ENCODE measurements at places on chromosomes 2 and 18.

DNA sequence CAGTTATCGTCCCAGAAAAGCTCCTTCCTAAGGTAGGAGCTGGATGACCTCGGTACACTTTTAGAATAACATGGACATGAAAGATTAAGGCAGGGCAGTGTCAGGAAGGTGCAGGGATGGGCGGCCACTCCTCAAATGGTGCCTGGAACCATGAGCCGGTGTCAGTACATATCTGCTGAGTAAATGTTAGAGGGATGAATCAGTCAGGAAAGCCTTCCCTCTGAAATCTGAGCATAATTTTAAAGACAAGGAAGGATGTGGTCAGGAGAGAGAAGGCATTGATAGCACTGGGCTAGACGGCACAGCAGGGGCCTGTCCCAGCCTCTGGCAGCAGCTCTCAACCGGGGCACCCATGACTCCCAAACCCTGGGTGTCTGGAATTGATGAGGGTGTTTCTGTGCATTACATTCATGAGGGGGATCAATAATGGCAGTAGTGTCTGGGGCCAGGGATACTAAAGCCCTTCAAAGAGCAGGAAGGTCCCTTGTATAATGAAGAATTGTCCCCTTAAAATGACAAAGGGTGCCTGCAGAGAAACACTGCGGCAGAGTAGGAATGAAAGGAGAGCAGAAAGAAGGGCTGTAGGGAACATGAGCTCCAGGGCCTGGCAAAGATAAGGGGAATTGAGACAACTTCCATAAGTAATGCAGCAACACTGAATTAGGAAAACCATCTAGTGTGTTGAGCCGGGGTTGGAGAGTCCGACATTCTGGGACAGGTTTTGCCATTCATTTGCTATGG, 162.3 kb upstream of the REV1 start:
- no peak for DNase-seq

DNA sequence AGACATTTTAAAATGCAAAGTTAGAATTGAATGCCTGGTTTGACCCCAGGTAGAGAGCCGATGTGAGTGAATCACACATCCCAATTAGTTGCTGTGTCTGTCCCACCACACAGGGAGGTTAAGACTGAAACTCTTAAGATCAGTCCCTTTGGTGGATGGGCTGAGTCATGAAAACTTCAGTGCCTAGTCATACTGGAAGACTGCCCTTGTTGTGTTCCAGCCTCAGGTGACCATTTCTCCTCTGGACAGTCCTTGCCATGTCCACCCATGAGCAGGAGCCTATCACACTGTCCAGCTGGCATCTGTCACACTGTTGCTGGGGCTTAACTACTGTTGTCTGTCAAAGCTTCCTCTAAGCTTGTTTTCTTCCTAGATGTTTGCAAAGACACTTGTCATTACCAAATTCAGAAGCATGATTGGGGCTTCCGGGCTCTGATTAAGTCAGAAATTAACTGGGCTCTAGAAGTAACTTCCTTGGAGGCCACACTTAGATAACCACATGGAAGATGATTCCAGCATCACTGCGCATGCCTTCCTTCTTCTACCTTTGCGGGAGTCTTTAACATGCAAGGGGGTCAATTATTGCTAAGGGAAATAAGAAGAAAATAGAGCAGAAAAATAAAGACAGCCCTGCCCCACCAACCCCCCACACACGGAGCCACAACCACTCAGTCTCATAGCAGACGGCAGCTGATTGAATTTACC, 21.3 kb downstream of the CYRIA start:
- DNase-seq: no peak

GRCh38 chr2:76247006-76247405, 536.3 kb upstream of the GCFC2 start:
- no peak for DNase-seq

DNA sequence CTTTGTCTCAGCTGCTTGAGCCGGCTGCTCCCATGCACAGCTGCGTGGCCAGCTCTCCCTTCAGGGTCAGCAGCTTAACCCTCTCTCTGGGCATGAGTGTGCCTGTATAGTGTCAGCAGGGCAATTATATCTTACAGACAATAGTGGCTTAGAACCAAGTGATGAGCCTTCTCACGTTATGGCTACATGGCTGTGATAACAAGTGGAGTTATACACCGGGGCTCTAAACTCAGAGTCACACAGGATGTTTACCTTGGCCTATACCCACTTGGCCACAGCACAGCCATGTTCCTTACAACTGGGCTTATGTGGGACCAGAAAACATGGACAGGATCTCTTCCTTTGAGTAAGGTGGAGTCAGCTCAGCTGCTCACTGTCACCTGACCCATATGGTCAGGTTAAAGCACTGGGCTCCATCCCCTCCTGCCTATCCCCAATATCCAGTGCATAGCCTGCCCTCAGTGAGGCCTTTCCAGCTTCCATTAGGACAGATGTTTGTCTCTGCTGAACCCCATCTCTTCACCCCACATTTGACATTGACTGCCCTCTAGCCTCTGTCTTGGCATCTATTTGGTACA, 294.2 kb upstream of the NCKAP5 start:
- DNase-seq: no peak

DNA sequence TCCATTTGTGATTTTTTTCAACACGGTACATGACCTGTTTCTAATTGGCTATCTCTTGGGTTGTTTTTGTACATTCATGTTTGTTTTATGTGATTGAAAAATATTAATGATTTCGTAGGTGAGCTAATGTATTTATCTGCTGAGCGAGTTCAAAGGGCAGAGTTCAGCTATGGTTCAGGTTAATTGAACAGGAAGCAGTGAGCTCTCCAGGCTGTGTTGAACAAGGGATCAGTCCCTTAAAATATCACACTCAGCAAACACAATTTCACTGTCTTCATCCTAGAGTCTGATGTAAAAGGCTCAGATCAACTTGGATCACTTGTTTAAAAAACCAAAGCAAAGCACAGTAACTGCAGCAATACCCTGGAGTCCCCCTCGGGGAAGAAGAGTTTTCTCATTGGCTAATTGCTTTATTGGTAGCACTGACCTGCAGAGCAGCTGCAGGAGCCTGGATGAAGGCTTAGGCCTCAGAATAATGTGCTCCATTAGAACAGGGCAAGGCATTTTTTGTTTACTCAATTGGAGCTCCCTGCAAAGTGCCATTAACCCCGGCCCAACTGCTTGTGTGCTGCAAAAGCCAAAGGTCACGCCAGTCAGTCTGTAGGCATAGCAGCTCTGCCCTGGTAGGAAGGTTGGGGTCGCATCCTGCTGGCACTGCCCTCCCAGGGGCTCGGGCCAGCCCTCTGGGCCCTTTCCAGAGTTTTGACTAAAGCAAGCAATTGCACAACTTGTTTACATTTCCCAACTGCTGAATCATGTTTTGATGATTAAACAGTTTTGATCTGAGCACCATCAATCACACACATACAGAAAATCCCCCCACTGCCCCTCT, 10.5 kb downstream of the ONECUT2 start:
- DNase-seq: no peak

DNA sequence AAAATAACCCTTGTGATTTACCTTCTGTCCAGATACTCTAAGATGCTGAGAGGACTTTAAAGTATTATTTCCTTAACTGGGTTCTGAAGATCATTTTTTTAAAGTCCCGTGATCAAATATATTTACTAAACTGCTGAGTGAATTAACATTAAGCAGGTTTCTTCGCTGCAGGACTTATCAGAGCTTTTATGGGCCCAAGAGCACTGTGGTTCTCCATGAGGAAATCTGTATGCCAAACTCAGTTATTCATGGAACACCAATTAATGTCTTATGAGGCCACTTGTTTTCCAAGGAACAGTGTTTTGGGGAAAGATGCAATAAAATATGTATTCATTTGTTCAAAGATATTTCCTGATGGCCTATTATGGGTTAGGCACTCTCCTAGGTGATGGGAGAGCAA, 80.1 kb upstream of the ATG16L1 start:
- no peak for DNase-seq

DNA sequence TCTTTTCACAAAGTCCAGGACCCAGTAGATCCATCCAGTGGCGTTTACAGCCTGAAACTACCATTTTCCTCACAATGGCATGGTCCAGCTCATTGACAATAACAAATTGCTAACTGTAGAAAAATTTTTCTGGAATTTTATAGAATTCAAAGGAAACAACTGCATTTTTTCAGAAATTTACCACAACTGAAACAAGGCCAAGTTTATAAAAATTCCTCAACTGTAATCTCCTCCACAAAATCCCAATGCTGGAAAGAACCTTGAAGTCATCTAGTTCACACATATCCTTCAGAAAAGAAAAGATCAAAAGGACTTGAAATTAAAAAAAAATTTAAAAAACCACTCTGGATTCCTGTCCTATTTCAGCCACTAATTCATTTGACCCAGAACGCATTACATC, 226.0 kb upstream of the CTAGE1 start:
- DNase-seq: no peak

DNA sequence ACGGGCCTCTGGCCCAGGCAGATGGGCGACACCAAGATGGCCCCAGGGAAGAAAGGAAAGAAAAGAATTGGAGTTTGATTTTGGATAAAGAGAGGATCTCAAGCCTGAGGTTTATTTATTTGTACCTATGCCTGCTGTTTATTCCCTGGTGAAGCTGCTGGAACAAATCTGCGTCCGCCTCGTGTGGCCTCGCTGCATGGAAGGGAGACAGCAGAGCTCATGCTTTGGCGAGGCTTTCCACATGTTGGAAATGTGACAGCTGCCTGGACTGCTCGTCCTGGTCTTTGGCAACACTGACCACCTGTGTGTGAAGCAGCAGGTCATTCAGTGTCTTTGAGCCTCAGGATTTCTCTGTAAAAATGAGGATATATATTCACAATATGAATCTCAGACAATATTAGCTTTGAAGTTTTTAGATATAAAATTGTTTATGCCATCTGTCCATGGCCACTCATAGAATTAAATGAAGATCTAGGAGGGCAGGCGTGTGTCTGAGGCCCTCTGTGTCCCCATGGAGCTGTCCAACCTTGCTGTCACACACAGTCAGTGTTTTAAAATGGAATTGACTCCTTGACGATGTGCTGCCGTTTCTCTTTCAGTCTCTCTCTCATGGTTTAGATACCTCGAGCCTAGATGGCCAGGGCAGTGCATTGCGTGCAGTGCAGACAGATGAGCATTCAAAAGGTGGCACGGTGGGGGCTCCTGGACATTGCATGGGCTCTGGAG, 94.3 kb downstream of the SOCS6 start:
- no peak for DNase-seq

DNA sequence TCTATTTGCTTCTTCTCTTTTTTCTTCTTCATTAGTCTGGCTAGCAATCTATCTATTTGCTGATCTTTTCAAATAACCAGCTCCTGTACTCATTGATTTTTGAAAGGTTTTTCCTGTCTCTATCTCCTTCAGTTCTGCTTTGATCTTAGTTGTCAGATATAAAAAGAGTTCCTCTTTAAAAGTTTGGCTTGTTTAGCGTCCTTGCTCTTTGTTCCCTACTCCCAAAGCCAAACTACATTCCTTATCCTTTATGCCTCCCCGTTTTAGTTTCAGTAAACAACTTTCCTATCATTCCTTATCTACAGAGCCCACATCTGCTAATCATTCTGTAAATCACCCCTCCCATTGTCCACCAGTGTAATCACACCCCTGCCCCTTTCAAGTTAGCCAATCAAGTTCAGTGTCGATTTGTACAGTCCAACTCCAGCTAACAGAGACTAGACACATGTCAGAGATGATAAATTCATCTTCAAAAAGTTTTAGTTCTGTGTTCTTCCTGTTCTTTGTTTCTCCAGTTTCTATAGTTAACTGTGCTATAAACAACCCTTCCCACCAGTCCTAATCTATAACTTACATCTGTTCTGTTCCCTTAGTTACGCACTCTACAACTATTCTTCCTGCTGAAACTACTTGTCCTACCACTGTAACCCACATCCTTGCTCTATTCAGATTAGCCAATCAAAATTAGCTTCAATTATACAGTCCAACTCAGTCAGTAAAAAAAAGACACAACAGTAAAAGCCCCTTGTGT, 44.4 kb downstream of the TFPI start:
- no peak for DNase-seq

- DNase-seq: no peak
Measured at GRCh38 chr2:220269367-220269766, 641.9 kb downstream of the SLC4A3 start.

- no peak for DNase-seq
Measured at GRCh38 chr2:129934044-129934822, 45.2 kb upstream of the RAB6C start.

GRCh38 chr2:28406276-28407096, 13.8 kb downstream of the FOSL2 start:
- DNase-seq: peak; percentile 67

DNA sequence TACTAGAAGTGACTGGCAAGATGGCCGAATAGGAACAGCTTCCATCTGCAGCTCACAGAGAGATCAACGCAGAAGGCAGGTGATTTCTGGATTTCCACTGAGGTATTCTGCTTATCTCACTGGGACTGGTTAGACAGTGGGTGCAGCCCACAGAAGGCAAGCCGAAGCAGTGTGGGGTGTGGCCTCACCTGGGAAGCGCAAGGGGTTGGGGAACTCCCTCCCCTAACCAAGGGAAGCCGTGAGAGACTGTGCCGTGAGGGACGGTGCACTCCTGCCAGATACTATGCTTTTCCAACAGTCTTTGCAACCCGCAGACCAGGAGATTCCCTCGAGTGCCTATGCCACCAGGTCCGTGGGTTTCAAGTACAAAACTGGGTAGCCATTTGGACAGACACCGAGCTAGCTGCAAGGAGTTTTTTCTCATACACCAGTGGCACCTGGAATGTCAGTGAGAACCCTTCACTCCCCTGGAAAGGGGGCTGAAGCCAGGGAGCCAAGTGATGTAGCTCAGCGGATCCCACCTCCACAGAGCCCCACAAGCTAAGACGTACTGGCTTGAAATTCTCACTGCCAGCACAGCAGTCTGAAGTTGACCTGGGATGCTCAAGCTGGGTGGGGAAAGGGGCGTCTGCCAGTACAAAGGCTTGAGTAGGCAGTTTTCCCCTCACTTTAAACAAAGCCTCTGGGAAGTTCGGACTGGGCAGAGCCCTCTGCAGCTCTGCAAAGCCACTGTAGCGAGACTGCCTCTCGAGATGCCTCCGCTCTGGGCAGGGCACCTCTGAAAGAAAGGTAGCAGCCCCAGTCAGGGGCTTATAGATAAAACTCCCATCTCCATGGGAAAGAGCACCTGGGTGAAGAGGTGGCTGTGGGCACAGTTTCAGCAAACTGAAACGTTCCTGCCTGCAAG, 40.1 kb downstream of the PLEK start:
- no peak for DNase-seq

DNA sequence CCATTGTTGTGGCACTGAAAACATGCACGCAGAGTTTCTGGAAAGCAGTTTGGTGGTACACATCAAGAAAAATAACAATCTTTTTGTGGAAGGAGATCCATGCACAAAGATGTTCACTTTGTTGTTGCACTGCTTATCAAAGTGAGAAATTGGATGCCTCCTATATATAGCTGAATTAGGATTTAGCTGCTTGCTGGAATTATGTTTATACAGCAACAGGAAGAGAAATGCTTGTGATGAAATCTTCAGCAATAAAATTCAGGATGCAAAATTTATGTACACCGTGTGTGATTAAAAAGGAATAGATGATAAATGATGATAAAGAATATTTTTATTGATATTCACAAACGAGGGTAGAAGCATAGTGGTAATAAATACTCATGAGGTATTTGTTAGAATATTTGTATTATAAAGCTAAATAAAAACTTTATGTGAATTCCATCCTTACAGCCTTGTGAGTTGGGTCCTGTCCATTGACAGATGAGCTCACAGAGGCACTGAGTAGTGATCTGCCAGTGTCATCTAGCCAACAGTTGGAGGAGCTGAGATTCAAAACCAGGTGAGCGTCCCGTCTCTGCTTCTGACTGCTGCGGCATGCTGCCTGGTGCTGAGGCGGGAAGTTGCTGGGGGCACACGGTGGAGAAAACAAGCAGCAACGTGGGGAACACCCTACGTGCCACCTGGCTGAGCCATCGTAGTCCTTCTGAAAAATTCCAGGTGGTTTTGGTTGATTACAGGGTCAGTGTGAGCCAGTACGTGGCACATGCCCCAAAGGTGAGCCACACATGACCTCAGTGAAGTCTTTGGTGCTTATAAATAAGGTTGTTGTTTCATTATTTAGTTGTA, 80.2 kb downstream of the ASAP2 start:
- no peak for DNase-seq

Data from CD4-positive, alpha-beta T cell treated with Interleukin-6 for 4 hours (primary cell).